OCI-LY7 (cell line): ENCODE measurements at places on chromosomes 4 and X. TPM values are rescaled to one million over a fixed set of nuclear protein-coding genes. Genes with fewer than 3 reads are reported as not detected.

DNA sequence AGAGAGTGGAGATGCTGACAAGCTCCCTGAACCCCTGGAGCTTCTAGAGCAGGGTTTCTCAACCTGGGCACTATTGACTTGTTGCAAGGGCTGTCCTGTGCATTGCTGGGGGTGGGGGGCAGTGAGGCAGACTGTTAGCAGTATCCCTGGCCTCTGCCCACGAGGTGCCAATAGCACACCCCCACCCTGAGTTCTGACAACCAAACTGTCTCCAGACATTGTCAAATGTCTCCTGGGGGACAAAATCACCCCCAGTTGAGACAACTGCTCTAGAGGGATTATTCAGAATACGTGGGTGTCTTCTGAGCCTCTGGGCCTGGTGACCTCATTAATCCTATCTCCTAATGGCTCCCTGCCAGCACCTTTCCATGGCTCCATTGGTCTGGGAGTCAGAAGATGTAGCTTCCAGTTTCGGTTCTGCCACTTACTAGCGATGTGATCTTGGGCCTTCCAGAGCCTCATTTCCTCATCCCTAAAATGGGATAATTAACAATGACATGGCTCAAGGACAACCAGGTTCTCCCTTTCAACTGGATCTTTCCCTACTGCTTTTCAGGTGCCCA, 17.6 kb upstream of the PJA1 start:
- DNase-seq, result no peak

DNA sequence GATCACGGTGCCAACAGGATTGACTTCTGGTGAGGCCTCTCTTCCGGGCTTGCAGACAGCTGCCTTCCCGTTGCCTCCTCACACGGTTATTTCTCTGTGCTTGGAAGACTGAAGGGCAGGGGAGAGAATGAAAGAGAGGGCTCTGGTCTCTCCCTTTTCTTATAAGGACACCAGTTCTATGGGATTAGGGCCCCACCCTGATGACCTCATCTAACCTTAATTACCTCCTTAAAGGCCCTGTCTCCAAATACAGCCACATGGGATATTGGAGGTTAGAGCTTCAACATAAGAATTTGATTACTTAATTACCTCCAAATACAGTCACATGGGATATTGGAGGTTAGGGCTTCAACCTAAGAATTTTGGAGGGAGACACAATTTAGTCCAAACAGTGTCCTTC, 46.5 kb downstream of the EVC start:
- DNase-seq, result no peak

DNA sequence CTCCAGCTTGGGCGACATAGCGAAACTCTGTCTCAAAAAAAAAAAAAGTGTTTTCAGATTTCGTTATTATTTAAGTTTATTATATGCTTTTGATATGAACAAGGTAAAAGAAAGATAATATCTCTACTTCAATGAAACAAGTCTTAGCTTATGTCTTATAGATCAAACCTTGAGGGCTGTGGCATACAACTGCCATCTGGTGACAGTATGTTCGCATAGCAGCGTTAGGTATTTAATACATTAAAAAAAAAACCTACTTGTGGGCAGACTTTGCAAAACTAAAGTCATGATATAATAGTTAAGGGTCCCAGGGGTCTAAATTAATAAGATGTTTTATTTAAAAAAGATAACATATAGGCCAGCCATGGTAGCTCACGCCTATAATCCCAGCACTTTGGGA, 161.2 kb upstream of the AMOT start:
- peak; percentile 0 for DNase-seq

- DNase-seq, result no peak
These were observed 157.6 kb downstream of the CAMK2D start for GRCh38 chr4:113603911-113604310.

DNA sequence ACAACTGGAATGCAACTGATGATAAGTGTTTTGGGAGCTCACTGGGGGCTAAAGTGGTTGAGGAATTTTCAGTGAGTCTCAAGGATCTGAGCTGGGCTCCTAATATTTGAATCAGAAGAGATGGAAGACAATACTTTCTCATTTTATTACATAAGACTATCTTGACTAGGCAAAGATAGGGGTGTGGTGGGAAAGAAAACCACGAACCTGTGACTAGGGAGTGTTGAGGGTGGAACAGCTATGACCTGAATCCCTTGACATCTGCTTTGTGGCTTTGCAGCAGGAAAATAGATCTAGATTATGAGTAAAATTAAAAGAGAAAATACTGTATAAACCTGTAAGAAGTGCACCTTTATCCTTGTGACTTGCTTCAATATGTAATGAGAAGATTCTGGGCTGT, 295.1 kb upstream of the TEX13A start:
- no peak for DNase-seq

DNA sequence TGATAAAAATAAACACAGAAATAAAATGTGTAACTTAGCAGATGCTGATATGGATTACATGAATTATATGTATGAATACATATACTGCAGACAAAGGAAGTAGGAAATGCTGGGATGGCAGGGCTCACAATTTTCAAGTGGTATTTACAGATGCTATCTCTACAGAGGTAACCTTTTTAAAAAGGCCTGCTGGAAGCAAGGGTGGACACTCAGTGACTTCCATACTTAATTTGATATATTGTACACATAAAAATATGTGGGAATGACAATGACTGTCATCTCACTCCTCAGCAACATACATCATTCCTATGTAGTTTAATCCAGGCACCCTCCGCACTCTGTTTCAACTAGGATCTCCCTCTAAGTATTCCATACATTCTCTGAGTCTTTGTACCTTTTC, 452.9 kb downstream of the DTHD1 start:
- no peak for DNase-seq

PDLIM3 gene
- not detected in 2 replicates for total RNA-seq

ASMT gene
- total RNA-seq, result not detected in 2 replicates

ARX gene
- total RNA-seq, result 0.11 TPM in 1 of 2 replicates, not detected in the other

TMEM35A gene
- not detected in 2 replicates for total RNA-seq
